Activated naive CD8-positive, alpha-beta T cell treated with anti-CD3 and anti-CD28 coated beads for 36 hours (primary cell): ENCODE measurements at places on chromosomes 5 and 9. TPM values are rescaled to one million over a fixed set of nuclear protein-coding genes. Genes with fewer than 3 reads are reported as not detected.
A peak's percentile ranks its signal among the peaks of the same experiment; 100 is the strongest.

DNA sequence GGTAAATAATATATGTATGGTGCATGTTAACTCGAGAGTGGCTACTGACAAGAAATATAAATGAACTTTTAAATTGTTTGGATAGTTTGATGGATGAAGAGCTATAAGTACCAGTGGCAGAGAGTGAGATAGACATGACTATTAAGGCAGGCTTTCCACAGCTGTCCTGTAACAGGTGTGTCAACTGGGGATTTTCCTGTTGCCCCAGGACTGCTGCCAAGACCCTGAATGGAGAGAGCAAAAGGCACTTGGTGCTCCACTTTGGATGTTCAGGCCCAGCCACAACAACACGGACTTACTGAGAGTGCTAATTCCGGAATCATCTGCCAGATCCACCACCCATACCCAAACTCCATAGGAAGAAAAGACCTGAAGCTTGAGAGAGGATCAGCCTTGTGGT is 215.1 kb downstream of the SEC61B start:
- no peaks in the 10 kb centered on the region for H3K36me3 ChIP-seq
- no peak overlapping the region for H3K4me3 ChIP-seq
- peaks cover 15% of the 10 kb centered on the region for H3K4me1 ChIP-seq
- peaks cover 5% of the 10 kb centered on the region for H3K27me3 ChIP-seq
- no peak overlapping the region for H3K27ac ChIP-seq

DNA sequence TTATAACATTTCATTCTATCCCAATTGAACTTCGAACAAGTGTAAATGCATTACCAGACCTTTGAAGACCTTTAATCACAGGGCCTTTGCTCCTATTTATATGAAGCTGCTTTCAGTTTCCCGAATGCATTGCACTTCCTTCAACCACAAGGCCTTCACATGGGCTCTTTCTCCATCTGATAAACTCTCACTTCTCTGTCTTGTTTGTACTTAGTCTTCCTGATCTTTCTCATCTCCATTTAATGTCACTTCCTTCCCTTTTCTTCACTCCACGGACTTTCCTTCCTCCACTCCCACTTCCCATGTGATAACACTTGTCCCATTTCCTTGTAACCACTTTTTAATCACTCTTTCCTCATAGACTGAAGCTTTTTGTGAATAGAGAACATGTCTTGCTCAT is 74.3 kb upstream of the TNC start:
- no peak for DNase-seq
- H3K36me3 ChIP-seq: peaks cover 2% of the 10 kb centered on the region
- H3K4me1 ChIP-seq: no peaks in the 10 kb centered on the region
- no peak overlapping the region for H3K4me3 ChIP-seq
- H3K27me3 ChIP-seq: peaks cover 36% of the 10 kb centered on the region

NPR3 gene
- not detected for total RNA-seq

DNAI1 gene
- not detected for total RNA-seq

DNA sequence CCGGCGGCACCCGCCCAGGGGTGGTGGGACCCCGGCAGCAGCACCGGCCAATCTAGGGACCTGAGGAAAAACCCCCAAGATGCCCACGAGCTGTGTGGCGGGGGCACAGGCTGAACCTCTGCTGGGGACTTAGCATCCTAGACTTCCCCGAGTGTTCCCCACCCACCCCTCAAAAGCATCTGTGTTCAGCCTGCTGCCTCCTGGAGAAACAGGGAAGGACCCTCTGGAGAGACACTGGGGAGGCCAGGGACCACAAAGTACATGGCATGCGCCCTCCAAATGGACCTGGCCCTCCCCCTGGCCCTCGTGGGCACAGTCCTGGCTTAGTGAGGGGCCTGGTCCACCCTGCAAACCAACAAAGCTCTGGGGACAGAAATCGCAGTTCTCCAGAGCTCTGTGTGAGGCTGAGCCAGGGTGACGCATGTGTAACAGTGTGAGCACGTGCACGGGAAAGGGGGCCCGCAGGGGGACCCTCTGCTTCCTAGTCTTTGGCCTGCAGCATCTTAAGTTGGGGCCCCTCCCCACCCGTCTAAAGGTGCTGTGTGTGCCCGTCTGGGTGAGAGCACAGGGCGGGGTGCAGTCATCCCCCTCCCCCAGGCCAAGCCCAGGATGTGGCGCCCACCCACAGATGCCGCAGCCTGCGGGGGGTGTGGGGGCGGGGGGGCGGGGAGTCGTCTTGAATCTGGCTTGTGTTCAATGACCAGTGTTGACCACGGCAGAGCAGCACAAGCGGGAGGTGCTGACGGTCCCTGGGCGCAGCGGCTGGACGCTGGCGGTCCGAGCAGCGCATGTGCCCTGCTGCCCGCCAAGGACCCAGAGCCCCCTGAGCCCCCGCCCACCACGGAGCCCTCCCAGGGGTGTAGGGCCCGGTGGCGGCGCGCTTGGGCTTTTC is 672 bp upstream of the KCNT1 start:
- peaks cover 23% of the 10 kb centered on the region for H3K27me3 ChIP-seq
- H3K4me1 ChIP-seq: no peaks in the 10 kb centered on the region
- peak; percentile 15 for DNase-seq
- no peaks in the 10 kb centered on the region for H3K36me3 ChIP-seq

CARTPT gene
- total RNA-seq: not detected
